ENCODE measurements at places on chromosomes 5 and 9.

DNA sequence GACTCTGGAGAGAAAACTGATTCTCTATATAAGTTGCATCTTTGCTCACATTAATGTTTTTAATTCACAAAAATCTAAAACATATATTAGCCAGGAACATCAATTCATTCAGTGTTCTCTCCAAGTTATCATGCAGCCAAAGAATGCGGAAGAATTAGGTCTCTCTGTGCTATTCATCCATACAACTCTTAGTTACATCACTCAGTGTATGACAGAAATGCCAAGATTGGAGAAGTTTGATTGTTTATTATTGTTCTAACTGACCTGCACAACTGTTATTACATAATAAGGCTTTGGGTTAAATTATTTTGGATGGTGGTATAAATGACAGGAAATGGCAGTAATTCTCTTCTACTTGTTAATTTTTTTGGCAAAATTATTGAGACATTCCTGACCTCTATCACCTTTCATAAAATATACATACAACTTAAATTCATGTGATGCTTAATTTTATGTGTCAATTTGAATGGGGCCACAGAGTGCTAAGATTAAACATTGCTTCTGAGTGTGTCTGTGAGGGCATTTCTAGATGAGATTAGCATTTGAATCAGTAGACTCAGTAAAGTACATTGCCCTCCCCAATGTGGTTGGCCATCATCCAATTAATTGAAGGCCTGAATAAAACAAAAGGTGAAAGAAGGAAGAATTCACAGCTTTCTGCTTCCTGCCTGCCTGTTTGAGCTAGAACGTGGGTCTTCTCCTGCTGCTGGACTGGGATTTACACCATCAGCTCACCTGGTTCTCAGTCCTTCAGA lies 70.2 kb downstream of the NR2F1-AS1 start:
- no peak for DNase-seq

DNA sequence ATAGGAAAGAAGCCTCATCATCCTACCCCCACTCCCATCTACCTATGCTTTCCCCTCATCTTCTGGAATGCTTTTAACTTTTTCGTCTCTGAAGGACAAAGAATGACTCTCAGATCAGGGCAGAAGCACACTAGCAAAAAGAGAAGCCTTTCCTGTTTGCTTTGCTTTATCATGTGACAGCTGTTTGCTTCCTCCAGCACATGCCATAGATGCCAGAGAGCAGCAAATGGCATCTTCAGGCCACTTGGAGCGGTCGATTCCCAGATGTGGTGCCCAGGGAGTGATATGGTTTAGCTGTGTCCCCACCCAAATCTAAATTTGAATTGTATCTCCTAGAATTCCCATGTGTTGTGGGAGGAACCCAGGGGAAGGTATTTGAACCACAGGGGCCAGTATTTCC lies 294.8 kb downstream of the GADD45G start:
- no peak for DNase-seq

DNA sequence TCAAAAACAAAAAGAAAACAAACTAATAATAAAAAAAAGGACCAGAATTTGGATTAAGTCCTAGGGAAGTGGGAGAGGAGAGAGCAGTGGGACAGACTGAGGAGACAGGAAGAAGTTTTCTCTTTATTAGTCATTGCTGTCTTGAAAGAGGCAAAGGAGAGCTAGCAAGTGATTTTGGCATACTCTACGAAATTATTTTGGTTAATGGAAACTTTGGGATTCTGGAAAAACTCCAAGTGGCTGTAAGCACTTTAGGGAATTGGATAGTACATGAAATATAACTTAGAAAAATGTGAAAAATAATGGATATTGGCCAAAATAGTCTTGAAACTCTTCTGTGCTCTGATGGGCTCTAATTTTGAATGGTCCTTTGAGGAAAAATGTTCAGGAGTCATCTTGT lies 1641.8 kb upstream of the WWC1 start:
- no peak for DNase-seq

DNA sequence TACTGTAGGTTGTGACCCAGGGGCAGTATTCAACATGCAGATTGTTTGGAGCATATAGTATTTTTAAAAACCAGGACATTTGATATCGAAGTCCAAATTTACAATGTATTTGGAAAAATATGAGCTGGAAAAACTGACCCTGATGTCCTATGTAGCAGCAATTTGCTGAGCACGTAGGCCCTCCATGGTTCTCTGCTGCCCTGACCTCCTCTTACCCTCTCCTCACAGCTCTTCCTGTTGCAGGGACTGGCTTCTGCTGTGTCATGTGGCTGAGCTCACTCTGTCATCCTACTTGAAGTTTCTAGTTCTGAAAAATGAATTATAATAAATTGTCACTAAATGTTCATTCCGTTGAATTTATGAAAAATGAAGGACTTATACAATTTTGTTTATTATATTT lies 4.1 kb upstream of the ASPN start:
- no peak for DNase-seq

- DNase-seq: no peak
These were observed 143.9 kb upstream of the LHFPL2 start for GRCh38 chr5:78792345-78793055.

- no peak for DNase-seq
These were observed 12.6 kb downstream of the QSOX2 start for GRCh38 chr9:136232969-136233368.

DNA sequence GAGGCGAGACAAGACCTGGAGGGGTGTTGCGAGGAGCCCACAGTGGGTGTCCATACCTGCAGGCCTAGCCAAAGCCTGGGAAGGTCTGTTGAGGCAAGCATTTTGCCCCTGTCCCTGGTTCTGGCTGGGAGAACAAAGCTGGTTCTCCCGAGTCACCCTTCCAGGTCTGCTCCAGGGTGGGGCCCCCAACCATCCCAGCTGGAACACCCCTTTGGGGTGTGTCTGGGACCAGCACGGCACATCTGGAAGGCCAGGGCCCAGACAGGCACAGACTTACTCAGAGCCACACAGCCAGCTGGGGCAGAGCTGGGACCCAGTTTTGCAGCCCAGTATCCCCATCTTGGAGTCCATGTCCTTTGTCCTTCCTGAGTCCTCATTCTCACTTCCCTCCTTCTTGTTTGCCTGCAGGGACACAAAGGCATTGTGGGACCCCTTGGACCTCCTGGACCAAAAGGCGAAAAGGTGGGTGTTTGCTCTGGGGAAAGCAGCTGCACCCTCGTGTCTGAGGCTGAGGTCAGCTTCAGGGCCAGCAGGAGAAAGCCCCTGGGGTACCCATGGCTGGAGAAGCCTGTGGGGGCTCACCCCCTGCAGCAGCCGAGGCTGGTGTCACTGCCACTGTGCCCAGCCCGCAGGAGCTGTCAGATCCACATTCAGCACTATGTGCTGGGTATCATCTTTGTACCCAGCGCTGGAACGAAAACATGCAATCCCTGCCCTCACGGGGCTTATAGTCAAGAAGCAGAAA lies 38.4 kb upstream of the ORM1 start:
- DNase-seq: no peak

DNA sequence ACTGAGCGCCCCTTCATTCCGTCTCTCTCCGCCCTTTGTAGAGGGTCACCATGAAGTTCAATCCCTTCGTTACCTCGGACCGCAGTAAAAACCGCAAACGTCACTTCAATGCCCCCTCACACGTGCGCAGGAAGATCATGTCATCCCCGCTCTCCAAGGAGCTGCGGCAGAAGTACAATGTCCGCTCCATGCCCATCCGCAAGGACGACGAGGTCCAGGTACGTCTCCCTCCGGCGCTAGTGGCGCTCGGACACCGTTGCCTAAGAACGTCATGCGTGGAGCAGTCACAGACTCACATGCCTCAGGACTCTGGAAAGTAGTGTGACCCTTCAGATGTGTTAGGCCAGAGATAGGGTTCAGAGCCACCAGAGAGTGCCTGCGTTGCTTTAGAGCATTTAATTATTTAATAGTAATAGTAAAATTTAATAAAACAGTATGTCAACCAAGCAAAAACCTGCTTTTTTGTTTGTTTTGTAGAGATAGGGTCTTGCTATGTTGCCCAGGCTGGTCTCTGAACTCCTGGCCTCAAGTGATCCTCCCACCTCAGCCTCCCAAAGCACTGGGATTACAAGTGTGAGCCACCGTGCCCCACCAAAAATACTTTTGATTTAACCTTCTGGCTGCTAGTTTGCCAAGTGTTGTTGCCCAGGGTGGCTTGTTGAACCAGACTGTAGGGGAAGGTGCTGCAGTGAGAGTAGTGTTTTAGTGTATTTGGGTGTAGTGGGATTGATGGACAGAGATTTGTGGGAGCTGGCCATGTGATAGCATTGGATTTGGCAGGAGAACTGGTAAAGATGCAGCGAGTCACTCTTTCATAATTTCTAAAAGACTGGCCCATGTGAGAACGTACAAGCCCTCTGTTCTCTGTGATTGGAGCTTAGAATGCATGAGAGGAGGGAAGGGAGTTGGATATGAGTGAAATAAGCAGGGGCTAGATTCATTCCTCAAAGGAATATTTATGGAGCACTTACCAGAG lies 888 bp downstream of the RPL26L1 start:
- DNase-seq: no peak

DNA sequence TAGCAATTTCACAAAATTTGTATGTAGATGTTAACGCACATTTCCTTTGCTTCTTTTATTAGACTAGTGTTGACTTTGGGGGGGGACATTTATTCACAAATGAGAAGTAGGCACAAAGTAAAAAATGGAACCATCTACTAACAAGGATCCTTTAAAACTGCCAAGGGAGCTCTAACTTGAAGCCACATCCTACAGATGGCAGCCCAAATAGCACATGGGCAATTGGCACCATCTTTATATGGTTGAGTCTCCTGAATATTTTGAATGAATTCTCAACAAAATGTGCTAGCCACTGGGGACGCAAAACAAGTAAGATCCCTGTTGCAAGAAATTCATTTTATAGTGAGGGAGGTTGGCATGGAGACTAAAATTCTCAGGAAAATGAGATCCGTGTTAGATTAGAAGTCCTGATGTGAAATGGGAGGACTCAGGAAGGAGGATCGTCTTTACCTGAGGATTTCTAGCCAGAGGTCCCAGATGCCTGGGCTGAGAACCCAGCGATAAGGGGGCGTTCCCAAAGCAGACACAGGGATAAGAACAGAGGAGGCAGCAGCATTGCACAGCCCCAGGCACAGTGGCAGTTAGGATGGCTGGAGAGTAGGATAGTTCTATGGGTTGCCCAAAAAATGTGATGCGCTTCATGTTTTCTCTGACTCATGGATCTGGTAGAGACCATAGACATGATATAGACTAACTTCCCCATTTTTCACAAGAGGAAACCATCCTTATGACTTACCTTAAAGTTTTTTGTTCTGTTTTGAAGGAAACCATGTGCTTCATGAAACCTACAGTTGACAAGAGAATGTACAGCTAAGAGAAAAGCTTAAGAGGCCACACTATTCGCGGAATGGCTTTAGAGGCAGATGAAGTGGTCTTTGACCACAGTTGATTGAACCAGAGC lies 37.4 kb downstream of the C9orf152 start:
- DNase-seq: no peak

GRCh38 chr9:121380846-121381245 lies 10.8 kb upstream of the STOM start:
- DNase-seq: no peak

GRCh38 chr9:99873531-99873930 lies 32.9 kb upstream of the STX17 start:
- no peak for DNase-seq

- no peak for DNase-seq
These were observed 39.2 kb downstream of the GRAMD2B start for GRCh38 chr5:126462239-126463014.

DNA sequence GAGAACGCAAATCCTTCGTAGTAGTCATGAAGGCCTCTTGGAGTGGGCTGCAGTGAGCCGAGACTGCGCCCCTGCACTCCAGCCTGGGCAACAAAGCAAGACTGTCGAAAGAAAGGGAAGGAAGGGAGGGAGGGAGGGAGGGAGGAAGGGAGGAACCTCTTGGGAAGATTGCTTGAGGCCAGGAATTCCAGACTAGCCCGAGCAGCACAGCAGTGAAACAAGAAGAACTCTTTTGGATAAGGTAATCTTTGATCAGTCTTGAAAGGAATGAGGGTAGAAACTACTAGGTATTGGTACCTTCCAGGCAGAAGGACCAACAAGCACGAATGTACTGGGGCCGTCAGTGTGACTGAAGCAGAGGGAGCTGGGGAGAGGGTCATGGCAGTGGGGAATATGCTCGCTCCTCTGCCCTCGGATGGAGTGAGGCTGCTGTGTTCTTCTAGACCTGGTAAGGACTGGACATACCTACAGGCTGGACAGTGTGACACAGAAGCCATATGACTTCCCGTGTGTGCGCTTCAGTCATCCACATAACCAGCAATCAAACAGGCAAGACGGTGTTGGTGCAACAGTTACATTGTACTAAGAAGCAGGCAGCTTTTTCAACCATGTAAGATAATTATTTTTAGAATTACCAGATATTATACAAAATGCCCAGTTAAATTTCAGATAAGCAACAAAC lies 45.2 kb downstream of the P4HA2 start:
- DNase-seq: no peak

DNA sequence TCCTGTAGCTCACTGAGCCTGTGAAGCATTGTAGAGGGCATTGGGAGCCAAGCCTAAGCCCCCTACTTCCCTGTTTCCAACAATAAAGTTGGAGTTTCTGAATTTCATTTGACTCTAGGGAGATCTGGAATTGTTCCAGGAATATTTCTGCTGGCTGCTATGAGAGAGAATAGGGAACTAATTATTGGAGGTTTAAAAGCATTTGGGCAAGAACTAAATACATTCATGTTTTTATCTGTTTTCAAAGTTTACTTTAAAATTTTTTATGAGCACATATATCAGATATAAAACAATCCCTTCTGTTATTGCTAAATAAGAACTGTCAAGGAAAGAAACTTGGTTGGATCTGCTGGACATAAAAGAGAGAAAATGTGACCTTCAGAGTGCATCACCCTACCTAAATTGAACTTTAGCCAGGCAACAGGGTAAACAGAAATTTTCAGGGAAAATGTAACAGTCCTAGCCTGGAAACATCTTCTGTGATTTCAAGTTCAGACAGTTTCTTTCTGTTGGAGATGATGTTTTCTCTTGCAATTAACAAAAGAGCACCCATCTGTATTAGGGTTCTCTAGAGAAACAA lies 19.3 kb upstream of the LECT2 start:
- no peak for DNase-seq

Measured in stimulated activated CD4-positive, alpha-beta T cell treated with anti-CD3 and anti-CD28 coated beads, Interleukin-2, amount 100 ng/mL, for 4 hours (primary cell).